ENCODE measurements at places on chromosomes 13 and 19.

GRCh38 chr13:74661851-74662250 is 527.6 kb upstream of the KLF12 start:
- DNase-seq: no peak

DNA sequence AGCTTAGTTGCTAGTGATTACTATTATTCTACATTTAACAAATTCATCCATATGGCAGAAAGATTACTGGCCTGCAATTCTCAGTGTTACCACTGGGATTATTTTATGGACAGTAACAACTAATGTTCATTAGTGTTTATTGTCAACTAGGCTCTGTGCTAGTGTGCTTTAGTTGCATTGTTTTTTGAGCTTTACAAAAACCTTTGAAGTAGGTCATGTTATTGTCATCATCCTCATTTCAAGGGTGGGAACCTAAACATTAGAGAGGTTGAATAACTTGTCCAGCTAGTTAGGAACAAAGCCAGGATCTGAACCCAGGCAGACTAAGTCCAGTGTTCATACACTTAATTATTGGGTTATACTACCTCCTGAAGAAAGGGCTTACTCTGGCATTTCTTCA is 27.8 kb upstream of the TDRD3 start:
- DNase-seq: no peak

GRCh38 chr13:94170145-94170571 is 309.3 kb downstream of the DCT start:
- peak; percentile 6 for DNase-seq

- no peak for DNase-seq
Measured at GRCh38 chr19:35425682-35426081, 22.4 kb upstream of the FFAR2 start.

- DNase-seq: no peak
Measured at GRCh38 chr19:47755065-47755761, 9.9 kb downstream of the NOP53 start.

DNA sequence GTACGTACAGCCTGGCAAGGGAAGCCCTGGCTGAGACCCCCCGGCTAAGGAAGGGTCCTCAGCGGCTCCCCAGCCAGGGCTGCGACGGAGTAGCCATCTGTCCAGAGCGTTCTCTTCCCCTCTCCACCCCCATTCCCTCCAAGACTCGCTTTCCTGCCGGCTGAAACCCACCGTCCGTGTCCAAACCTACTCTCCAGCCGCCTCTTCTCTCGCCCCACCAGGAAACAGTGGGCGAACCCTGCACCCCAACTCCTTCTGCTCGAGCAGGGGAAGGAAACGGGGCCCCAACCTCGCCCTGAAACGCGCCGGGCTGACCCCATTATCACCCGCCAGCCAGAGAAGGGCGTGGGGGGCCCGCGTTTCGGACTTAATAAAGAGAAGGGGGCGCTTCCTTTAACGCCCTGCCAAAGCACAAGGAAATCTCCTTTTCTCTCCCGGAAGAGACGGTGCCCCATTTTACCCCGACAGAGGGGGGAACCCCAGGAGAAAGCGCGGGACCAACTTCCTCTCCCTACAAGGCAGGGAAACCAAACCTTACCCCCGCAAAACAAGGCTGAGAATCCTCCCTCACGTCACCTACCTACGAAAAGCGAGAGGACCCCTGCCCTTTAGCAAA is 2.5 kb downstream of the ZC3H4 start:
- no peak for DNase-seq

GRCh38 chr13:94239135-94239534 is 240.3 kb downstream of the DCT start:
- DNase-seq: no peak

- DNase-seq: no peak
Measured at GRCh38 chr19:19649580-19649995, 6.1 kb upstream of the GMIP start.

DNA sequence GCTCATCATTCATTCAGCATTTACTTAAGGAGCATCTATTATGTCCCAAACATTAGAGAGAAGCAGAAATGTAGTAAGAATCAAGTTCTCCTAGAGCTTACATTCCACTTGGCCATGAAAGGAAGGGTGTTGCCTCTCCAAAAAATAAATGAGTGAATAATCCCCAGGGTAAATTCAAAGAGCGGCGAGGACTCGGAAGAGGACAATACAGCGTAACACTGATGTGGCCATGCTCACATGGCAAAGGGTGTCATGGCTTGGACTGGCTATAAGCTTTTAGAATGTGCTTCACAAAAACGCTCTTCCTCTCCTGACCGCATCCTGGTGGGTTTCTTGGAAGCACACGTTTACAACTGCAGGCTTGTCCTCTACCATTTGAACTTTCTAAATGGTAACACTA is 290.2 kb downstream of the IRS2 start:
- DNase-seq: no peak

GRCh38 chr19:2016041-2016807 is 710 bp upstream of the BTBD2 start:
- peak; percentile 57 for DNase-seq

DNA sequence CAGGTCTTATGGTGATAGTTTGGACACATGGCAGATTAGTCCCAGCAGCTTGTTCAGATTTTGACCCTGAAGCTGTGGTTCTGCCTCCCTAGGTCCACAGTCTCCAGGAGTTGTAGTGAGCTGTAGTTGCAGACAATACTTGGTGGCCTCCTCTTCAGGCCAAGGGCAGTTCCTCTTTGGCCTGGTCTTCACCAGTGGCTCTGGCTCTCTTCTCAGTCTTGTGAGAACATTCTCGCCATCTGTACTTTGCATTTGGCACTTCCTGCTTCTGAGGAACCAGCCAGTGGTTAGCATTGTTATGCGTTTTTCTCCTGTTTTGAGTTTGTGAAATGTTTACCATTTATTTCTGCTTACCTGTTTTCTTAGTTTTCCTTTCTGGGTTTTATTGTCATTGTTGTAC is 40.7 kb downstream of the PCCA start:
- no peak for DNase-seq

- no peak for DNase-seq
Measured at GRCh38 chr19:33879818-33880575, 83.3 kb downstream of the KCTD15 start.

- DNase-seq: no peak
Measured at GRCh38 chr19:7595466-7596133, at the start of gene CAMSAP3. CAMSAP3 (plus strand) TSS chr19:7595863; CDS start chr19:7596003, 140 bp downstream.

- no peak for DNase-seq
Measured at GRCh38 chr19:4909156-4909896, at the start of gene UHRF1. UHRF1 (plus strand) TSS chr19:4909501; CDS start chr19:4910886, 1,385 bp downstream.

- no peak for DNase-seq
Measured at GRCh38 chr13:73544175-73544574, 485.4 kb downstream of the KLF5 start.

- no peak for DNase-seq
Measured at GRCh38 chr13:33381906-33382305, 96.4 kb upstream of the STARD13 start.

DNA sequence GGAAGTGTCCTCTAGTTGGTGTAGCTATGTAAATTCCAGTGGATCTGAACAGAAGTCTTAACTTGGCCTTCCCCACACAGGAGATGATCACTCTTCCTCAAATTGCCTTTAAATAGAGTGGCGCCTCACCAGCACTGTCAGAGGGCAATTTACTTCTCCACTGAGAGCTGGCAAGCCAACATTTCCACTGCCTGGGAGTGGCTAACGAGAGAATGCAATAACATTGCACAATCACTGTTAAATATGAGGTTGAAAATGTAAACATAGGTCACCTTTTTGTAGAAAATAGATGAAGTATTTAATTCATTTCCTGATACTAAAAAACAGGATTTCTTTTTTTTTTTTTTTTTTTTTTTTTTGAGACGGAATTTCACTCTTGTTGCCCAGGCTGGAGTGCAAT is 55.4 kb upstream of the UBL3 start:
- DNase-seq: no peak

GRCh38 chr19:18478545-18479311 is 40.8 kb upstream of the ISYNA1 start:
- no peak for DNase-seq

GRCh38 chr19:54905421-54905802 is 536 bp upstream of the NCR1 start:
- DNase-seq: no peak

DNA sequence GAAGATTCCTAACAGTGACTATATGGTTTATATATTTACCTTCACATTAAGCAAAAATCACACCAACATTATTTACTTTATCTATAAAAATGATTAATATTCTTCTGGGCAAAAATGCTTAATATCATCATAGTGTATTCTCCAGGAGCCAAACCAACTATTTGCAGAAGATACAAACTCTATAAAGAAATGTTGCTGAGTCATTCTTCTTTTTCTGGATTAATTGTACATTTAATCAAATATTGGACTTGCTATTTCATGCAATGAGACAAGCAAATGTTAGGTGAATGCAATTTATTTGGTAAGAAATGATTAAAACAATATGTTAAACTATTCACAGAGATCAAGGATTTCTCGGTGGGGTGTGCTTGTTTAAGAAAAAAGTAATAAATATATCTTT is 1075.8 kb downstream of the PCDH9 start:
- no peak for DNase-seq

DNA sequence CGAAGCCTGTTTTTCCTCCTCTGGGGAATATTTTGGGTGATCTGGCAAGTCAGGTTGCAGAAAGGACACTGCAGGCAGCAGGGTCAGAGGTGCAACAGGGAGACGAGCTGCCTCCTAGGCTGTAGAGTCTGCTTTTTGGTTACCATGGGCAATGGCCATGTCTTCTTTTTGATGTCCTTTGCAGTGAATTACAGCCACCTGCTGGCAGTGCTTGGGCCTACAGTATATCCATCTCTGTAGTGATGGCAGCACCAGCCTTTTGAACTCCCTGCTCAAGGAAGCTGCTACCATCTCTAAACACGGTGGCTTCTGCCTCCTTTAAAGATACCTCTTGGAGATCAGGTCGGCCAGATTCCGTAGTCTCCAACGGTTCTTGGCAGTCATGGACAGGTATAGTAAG is 73.9 kb downstream of the WTIP start:
- DNase-seq: no peak

GRCh38 chr13:45219123-45219891 is 18.5 kb upstream of the KCTD4 start:
- no peak for DNase-seq

DNA sequence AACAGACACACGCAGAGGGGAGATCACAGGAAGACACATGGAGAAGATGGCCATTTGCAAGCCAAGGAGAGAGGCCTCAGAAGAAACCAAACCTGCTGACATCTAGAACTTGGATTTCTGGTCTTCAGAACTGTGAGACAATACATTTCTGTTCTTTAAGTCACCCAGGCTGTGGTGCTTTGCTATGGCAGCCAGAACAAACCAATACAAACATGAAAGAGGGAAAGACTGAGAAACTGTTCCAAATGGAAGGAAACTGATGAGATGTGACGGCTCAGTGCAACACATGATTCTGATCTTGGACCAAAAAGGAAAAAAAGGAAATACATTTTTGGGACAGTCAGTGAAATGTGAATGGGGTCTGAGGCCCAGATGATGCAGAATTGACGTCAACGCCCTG is 30.2 kb upstream of the SACS start:
- DNase-seq: no peak

DNA sequence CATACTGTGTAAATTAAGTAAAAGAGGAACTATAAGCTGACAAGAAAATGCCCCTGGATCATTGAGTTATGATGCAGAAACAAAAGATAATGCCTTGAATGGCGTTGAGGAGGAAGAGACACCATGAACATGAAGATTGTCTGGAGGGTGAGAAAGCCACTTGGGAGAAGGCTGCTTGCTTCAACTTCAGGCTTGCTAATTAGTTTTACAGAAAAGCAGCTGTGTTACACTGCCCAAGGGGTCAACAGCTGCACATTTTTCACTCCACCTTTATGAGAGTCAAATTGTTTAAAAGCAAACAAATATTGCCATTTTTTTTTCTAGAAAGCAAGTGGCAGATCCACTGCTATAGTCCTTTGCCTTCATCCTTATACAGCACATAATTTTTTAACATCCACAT is 35.5 kb upstream of the KLF12 start:
- DNase-seq: no peak

GRCh38 chr13:94216476-94216875 is 263.0 kb downstream of the DCT start:
- no peak for DNase-seq

DNA sequence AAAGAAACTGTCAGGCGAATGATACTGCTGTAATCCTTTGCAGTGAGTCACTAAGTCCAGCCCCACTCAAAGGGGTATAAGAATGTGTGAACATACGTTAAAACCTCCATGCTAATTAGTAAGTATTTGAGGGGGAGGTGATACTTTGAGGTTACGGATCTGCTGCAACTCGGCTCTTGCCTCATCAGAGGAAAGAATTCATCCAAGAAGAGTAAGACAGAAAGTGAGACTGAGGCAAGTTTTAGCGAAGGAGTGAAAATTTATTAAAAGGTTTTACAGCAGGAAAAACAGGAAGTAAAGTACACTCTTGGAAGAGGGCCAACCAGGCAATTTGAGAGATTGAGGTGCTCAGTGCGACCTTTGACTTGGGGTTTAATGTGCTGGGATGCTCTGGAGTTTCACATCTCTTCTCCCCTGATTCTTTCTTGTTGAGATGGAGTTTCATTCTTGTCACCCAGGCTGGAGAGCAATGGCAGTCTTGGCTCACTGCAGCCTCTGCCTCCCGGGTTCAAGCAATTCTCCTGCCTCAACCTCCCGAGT is 9.8 kb downstream of the CLEC4M start:
- DNase-seq: no peak

- DNase-seq: no peak
Measured at GRCh38 chr13:101941095-101941783, 460.6 kb downstream of the FGF14 start.

DNA sequence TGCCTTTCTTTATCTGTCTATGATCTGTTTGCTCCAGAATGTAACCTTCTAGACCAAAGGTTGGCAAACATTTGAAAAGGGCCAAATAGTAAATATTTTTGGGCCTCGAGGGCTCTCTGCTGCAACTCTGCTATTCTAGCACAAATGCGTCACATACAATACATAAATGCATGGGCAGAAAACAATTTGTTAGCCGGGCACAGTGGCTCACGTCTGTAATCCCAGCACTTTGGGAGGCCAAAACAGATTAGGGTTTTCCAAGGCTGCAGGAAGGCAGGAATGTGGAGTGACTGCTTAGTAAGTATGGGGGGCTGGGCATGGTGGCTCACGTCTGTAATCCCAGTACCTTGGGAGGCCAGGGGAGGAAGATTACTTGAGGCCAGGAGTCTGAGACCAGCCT is 21.9 kb upstream of the EVI5L start:
- no peak for DNase-seq

- DNase-seq: no peak
Measured at GRCh38 chr13:77378662-77379061, 51.8 kb upstream of the MYCBP2 start.

All from occipital lobe (tissue), 3 donors.